ENCODE measurements at places on chromosomes 11 and 22. TPM values are rescaled to one million over a fixed set of nuclear protein-coding genes. Genes with fewer than 3 reads are reported as not detected.

- no peak for DNase-seq
Observed at GRCh38 chr11:71395774-71396173, 52.4 kb downstream of the DHCR7 start.

DNA sequence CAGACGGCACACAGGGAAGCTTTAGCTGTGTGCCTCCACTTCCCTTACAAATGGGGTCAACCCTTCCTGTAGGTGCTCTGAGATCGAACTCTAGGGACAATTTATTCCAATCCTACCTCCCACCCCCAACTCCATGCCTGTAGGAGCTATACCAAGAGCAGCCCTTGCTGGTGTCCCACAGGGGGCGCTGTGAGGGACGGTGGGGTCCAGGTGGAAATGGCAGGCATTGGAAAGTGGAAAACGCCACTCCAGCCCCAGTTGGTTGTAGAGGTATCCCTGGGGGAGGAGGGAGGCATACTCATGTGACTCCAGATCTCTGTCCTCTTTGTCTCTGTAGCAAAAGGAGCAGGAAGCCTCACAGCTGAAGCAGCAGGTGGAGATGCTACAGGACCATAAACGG lies 161.3 kb downstream of the MYO18B start:
- no peak for DNase-seq

DNA sequence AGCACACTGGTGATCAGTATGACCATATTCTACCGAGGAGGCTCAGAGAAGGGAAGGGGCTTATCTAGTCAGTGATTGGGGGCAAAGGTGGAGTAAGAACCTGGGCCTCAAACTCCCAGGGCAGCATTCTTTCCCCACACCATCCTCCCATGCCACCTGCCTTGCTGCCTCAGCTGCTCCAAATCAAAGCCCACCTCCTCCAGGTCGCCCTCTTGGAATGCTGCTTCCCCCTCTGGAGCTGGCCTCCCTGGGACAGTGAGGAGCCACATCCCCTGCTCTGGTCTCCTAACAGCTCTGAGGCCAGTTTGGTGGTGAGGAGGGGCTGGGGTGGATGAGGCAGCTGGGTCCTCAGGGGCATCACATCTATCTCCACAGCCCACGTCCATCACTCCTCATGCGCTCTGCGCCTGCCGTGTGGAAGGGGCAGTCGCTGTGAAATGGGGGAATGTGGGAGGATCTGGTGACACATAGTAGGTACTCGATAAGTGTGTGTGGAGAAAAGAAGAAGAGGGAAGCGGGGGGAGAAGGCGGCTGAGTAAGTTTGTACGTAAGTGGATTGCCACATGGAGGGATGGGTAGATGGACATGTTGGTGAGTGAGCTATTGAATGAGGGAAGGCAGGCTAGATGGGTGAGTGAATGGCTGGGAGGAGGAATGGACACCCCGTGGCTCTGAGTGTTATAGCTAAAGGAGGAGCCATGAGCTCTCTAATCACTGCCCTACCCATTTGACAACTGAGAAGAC lies 16.1 kb upstream of the ARHGEF17 start:
- no peak for DNase-seq

GRCh38 chr11:117286588-117286987 lies 4.6 kb upstream of the BACE1-AS start:
- no peak for DNase-seq

GRCh38 chr11:46480909-46481308 lies 89.3 kb upstream of the CHRM4 start:
- DNase-seq = no peak

PHLDA2 gene
- 25.6 TPM for total RNA-seq

GRCh38 chr22:27752141-27752540 lies 49.4 kb downstream of the MN1 start:
- DNase-seq = no peak

- no peak for DNase-seq
Observed at GRCh38 chr22:20223421-20224255, 44.5 kb downstream of the RTN4R start.

- no peak for DNase-seq
Observed at GRCh38 chr11:6653656-6654055, 2.0 kb downstream of the DCHS1 start.

DNA sequence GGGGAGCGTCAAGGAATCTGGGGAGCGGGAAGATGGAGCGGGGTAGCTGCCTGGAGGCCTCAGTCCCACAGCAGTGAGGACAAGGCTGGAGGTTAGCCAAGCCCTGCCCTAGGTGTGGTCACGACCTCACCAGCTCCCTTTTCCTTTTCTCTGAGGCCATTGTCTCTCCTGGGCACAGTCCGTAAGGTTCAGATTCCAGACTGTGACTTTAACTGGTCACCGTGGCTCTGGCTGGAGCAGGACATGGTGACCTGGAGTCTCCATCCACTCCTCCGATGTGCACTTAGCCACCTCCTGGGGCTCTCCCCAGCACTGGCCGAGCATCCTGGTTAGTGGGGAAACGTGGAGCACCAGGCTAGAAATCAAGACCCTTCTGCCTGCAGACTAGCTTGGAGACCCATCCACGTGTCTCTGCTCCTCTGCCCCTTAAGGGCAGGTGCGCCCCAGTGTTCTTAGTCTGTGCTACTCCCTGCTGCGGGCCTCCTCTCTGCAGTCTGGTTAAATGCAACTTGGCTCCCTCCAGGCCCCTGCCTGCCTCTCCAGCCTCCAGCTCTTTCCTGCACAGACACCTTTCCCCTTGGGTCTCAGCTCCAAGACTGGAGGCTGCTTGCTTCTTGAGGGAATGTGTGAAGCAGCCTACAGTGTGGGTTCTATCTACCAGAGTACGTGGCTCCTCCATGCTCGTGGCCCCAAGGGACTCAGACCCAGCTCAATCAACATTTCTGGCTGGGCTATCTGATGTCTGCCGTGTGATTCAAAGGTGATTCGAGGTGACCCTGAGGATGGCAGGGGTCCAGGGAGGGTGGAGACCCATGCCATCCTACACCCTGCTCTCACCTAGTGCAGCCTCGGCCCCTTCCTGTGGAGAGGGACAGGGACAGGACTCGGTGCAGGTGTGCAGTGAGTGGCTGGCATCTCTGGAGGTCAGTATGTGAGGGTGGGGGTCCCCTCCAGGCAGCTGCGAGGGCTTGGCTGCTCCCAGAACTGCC lies 5.2 kb downstream of the SLC25A1 start:
- DNase-seq = peak; percentile 74

GRCh38 chr22:33049119-33049729 lies 9.0 kb downstream of the SYN3 start:
- DNase-seq = peak; percentile 78

DNA sequence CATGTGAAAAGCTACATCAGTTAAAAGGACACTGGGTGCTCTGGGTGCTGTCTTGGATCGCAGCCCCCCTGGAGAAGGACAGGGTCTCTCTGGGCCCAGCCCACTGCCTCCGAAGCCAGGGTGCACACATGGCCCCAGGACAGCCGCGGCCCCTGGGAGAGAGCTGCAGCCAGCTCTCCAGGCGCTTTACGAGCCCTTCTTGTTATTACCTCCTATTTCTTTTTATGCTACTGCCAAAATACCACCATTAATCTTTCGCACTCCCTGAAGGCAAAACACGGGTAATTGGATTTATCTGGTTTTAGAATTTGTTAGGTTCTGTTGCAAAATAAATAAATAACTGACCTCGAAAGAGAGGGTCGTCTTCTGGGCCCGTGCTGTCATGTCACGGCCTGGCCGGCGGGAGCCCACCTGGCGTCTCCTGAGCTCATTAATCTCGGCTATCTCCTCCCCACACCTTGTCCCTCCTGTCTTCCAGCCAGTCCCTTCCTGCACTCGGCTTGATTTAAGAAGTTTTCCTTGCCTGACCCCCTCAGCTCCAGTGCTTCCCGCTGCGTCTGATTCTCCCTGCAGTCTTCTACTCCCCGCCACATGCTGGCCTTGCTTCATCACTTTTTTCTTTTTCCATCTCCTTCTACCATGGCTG lies 611.7 kb downstream of the OPCML start:
- no peak for DNase-seq
